ENCODE measurements at places on chromosomes 2 and 18.

GRCh38 chr2:172339371-172340010 lies 87.9 kb upstream of the ITGA6 start:
- no peak for DNase-seq

- no peak for DNase-seq
Measured at GRCh38 chr2:113672326-113672932, 45.4 kb downstream of the RABL2A start.

GRCh38 chr2:56130463-56131070 lies 53.2 kb upstream of the CCDC85A start:
- DNase-seq = peak; percentile 3

GRCh38 chr2:223075301-223076270 lies 23.6 kb downstream of the KCNE4 start:
- no peak for DNase-seq

- DNase-seq = no peak
Measured at GRCh38 chr2:211373203-211373602, 816.8 kb downstream of the CPS1 start.

- no peak for DNase-seq
Measured at GRCh38 chr2:57567245-57567644, 479.4 kb upstream of the VRK2 start.
